ENCODE measurements at places on chromosomes 5 and 9.

DNA sequence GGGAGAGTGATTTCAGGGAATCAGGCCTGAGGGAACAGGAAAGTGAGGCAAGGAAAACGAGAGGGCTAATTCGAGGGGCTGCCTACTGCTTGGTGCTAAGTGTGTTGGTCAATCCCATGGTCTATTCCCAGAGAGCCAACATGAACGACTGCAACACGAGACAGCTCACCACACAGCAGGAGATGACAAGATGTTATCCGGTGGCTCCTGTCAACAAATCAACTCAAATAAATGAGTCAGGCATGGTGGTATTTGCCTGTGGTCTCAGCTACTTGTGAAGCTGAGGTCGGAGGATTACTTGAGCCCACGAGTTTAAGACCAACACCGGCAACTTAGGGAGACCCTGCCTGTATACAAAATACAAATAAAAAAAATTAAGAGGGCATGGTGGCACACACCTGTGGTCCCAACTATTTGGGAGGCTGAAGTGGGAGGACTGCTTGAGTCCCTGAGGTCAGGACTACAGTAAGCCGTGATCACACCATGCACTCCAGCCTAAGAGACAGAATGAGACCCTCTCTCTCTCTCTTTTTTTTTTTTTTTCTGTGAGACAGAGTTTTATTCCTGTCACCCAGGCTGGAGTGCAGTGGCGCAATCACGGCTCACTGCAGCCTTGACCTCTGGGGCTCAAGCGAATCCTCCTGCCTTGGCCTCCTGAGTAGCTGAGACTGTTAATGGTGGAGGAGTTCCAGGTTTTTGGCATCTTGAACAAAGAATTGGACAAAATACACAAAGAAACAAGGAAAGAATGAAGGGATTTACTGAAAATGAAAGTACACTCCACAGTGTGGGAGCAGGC lies 9.0 kb upstream of the FAF2 start:
- DNase-seq = no peak

DNA sequence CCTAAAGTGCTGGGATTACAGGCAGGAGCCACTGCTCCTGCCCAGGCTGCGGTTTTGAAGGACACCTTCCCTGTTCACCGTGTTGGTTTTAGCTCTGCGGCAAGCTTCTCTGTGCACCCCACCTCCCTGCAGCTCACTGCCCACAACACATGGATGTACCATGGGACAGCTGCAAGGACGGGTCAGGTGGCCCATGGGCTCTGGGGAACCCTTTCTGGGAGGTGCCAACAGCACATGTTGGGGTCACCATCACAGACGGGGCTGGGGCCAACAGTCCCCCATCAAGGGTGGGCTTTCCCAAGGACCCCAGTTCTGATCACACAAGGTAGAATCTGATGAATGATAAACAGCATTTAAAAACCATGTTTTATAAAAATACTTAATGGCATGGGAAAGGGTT lies 7.5 kb downstream of the EXD3 start:
- DNase-seq = no peak

GRCh38 chr9:114156657-114157421 lies 1.5 kb downstream of the COL27A1 start:
- no peak for DNase-seq

- DNase-seq = no peak
These were observed 46.2 kb upstream of the HAND1 start for GRCh38 chr5:154524181-154524580.

- DNase-seq = no peak
These were observed 29.8 kb upstream of the FBP1 start for GRCh38 chr9:94668928-94669729.

- peak; percentile 72 for DNase-seq
These were observed 162.8 kb downstream of the PIK3R1 start for GRCh38 chr5:68378204-68378820.

DNA sequence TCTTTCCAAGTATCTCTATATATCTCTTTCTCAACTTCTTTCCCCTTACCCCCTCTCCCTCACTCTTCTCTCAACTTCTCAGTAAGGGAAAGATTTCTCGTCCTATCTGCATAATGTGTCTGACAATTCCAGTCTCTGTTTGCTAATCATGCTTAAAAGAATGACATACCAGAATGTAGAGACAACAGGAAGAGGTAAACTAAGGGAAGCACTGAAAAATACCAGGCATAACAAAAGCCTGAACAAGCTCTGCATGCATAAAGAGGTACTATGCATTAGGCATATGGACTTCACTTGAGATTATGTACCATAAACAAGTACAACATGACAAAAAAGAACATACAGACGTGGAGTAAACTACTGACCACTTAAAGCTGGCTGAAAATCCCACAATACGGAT lies 62.6 kb downstream of the SEMA5A start:
- DNase-seq = no peak

DNA sequence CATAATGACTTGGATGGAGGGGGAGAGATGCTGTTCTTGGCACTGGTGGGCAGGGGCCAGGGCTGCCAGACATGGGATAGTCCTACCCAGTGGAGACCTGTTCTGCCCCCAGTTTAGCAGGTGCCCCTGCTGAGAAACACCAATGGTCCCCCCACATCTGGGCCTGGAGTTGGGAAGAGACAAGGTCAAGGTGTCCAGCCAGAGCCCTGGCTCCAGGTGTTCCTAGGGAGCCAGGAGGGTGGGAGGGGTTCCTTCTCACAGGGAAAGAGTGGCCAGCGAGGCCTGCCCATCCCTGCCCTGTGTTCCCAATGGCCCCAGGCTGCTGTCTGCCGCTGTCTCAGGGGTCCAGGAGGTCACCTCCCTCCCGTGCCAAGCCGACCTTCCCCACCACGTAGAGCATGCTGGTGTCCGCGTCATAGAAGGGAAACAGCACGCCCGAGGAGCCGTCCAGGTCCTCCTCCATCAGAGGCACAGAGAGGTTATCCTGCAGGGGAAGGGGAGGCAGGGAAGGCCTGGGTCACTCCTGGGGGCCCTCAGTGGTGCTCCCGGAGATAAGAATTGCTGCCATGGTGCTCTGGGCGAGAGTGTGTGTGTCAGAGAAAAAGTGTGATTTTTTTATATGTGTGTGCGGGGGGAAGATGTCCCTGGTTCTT lies 11.7 kb upstream of the TRIM14 start:
- no peak for DNase-seq

DNA sequence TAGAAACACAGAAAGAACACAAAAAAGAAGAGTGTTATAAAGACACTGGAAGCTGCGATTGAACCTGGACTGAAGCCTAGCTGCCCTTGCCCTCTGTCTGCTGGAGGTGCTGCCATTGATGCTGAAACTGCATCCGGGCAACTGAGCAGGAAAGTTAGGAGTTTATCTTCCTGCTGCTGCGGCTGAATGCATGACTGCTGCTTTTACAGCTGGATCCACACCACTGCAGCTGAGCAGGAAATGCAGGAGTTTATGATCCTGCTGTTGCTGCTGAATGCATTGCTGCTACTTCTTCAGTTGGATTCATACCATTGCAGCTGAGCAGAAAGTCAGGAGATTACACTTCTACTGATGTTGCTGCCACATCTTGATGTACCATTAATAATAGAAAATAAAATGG lies 21.8 kb upstream of the JAKMIP2 start:
- DNase-seq = no peak

- DNase-seq = no peak
These were observed 4.2 kb downstream of the DHX29 start for GRCh38 chr5:55303238-55303690.

DNA sequence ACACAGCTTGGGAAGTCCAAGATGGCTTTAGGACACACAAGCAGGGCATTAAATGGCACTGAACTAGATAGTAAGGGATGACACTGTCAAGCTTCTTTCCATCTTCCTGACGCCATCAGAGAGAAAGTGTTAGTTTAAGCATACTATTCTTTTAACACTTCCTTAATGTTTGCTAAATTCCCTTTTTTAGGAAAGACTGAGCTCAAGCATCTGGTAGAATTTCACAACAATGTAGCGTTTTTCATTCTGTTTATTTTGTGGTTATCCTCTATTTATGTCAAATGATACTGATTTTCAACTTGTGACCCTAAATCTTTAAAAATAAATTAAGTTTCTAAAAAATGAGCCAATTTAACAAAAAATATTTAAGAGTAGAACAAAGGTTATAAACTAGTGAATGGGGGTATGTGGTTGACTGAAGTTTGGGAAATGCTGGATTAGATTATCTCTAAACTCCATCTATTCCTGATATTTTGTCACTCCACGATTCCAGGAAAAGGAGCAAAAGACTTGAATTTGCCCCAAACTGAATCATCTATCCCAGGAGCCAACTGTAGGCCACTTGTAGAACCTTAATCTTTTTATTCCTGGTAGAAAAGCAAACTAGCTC lies 147.4 kb upstream of the KLF9 start:
- no peak for DNase-seq

- no peak for DNase-seq
These were observed 50.8 kb upstream of the ZNF366 start for GRCh38 chr5:72558046-72558336.

- no peak for DNase-seq
These were observed 283.4 kb downstream of the NFIB start for GRCh38 chr9:14030375-14031059.

DNA sequence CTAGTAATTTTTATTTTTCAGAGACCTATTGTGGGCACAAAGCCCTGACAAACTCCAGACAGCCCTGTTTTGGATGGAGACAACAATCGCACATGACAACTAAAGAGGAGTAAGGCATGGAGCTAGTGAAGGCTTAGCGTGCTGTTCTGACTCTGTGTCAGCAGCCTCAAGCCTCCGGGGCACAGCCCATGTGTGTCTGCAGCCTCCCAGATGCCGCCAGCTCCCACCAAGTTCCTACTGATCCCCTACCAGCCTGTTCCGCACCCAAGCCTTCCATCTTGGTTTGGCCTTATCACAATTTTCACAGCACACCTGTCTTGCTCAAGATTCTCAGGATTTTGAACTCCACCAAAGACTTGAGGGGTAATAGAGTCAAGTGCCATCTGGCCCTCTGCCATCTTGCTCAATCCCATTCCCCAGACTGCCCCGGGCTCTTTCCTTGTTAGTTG lies 70.3 kb upstream of the SH3PXD2B start:
- DNase-seq = no peak

- DNase-seq = no peak
These were observed 111.3 kb downstream of the SSBP2 start for GRCh38 chr5:81639556-81639955.

DNA sequence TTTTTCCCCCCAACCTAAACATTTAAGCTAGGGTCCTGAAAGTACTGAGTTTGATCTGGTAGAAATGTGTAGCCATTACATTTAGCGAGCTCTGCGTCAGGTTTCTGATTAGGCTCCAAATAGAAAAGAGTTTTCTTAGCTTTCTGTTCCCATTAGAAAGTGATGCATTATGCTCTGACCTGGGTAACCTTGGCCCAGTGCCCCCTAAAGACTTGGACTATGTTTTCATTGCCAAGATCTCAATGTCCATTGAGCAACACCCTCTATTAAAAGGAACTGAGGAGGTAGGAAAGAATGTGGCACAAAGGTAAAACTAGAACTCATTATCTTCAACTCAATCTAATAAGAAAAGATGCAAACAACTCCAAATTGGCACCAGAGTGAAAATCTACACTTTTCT lies 358.9 kb upstream of the PCSK5 start:
- no peak for DNase-seq

DNA sequence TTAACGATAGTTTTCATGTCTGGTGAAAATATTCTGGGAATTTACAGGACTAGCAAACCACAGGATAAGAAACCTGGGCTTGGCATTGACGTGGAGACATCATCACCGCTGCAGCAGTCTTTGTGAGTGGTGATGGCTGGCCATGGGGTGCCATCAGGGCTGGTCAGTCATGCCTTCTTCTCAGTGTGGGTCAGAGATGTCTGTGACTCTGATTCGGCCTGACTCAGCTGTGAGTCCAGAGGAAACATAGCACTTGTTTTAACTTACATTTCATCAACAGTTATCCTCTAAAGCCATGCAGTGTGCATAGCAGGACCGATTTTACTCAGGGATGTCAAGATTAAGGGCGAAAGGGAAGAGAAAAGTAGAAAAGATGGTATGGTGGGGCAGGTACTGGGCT lies 33.2 kb upstream of the CYFIP2 start:
- no peak for DNase-seq

DNA sequence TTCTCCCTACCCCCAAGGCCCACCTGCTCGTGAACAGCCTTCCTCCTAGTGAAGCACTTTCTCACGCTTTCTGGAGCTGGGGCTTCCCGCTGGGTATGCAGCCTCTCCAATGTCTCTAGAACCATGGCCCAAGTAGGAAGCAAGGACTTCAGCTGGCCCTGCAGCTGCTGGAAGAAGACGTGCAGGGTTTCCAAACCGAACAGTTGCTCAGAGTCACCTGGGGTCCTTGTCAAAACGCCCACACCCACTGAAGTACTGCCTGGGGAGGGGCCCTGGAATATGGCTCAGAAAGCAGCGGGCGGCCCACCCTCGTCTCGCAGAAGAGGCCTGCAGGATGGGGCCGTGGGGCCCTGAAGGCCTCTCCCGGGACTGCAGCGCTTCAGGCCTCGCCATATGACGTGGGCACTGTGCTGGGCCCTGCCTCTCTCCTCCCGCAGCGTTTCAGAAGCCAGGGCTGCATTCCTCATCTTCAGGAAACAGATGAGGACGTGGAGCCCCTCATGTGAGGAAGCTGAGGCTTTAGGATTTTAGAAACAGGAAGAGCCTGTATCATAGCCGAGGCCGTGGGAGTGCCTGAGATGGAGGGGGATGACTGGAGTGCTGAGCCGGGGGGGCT lies 116.0 kb upstream of the LMX1B start:
- DNase-seq = no peak

DNA sequence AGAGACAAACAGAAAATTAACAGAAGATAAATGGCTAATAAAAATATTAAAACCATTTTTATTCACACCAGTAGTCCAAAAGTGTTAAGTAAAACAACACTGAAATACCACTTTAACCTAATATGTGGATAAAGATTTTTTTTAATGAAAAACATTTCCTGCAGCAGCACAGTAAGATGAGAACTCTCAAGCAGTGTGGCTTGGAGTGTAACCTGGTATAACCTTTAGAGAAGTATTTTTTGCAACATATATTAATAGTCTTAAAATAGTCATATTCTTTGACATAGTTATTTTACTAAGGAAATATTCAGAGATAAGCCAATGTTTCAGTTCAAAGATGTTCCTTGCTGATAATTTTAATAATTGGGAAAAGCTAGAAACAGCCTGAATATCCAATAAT lies 644.4 kb downstream of the PDE4D start:
- DNase-seq = no peak

DNA sequence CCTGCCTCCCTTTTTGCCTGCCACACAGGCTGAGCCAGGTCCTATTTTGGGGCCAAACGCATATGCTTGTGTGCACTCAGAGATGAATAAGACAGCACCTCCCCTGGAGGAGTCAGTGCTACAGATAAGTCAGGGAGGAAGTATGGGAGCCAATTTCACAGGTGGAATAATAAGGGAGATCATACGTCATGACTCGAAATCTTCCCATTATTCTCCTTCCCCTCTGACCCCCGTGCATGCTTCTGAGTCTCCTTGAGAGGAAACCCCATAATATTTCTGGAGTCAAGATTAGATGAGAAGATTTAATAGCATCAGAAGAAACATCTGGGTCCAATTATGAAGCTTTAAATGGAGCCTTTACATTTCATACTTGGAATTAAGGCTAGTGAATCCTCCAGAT lies 15.1 kb upstream of the ZCCHC7 start:
- no peak for DNase-seq

Measured in NCI-H187 (cell line).